CD8-positive, alpha-beta memory T cell (primary cell): ENCODE measurements at places on chromosomes 6 and 20.

DNA sequence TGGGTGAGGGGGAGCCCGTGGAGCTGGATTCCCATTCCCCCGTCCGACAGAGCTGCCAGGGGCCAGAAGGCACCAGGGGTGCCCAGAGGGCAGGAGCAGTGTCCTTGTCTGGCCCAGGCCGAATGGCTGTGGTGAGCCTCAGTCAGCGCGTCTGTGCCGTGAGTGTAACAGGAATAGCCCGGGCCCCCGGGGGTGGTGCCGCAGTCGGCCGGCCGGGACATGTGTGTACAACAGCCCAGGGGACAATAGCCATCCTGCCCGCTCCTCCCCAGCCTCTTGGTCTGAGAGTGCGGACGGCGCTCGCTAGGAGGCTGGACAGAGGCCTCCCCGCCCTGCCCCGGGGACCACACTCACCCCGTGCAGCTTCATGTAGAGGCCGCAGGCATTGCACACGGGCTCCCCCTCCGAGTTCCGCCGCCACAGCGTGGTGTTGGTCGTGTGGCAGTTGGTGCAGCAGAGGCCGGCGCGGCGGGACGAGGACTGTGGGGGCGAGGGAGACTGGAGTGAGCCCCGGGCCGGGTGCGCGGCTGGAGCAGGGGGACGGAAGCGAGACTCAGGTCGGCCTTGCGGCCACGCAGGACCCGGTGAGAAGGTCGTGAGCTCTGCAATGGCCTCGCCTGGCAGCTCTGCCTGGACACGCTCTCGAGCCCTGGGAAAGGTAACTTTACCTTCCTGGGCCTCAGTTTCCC, 9.6 kb downstream of the GATA5 start:
- no peak overlapping the region for H3K4me3 ChIP-seq
- H3K36me3 ChIP-seq: no peaks in the 10 kb centered on the region
- no peaks in the 10 kb centered on the region for H3K4me1 ChIP-seq
- no peak overlapping the region for H3K27ac ChIP-seq

DNA sequence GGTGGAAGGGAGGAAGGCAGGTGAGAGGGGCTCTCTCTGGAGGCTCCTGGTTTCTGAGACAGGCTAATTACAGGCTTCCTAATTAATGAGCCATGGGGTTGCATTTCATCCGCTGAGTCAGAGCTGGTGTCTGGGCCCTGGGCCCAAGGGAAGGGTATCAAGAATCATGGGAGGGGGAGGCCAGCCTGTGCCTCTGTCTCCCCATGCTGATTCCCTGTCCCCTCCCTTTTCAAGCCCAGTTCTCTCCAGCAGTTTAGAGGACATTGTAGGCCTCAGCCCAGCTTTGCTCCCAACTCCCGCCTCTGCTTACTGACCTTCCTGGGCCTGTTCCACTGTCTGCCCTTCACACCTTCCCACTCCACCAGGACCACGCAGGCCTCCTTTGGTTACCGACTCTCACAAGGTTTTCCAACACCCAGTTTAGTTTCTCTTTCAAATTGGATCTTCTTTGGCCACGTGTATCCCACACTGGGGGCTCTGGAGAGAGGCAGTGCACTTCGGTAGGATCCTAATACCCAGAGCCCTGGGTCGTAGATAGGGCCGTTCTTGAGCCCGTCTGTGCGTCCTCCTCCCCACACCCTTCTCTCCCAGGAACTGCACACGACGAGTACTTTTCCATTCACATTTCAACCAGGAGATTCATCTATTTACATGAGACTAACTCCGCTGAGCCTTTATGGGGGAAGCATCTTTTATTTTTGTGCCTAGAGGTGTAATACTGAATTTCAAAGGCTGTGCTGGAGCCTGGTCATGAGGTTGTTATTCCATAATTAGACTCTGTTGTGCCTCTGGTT, 18.2 kb upstream of the AVP start:
- H3K4me1 ChIP-seq: peaks cover 20% of the 10 kb centered on the region
- no peaks in the 10 kb centered on the region for H3K36me3 ChIP-seq
- no peak for DNase-seq
- H3K27me3 ChIP-seq: peaks cover 3% of the 10 kb centered on the region
- no peak overlapping the region for H3K27ac ChIP-seq

DNA sequence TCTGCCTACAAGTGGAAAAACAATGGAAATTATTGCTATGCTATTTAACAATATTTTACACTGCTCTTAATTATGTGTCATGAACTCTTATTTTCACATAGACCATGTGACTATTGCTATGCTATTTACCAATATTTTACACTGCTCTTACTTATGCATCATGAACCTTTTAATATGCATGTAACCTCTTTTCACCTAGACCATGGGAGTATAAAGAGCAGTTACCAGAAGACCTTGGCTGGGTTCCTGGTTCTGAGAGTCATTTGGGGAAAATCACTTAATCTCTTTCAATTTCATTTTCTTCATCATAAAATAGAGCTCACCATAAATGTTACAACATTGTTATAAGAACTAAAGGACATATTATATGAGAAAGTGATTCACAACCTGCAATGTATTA, 223.8 kb upstream of the RNF217 start:
- no peak for DNase-seq
- no peaks in the 10 kb centered on the region for H3K36me3 ChIP-seq
- H3K4me1 ChIP-seq: no peaks in the 10 kb centered on the region
- H3K27ac ChIP-seq: no peak overlapping the region
- no peak overlapping the region for H3K4me3 ChIP-seq
- no peaks in the 10 kb centered on the region for H3K27me3 ChIP-seq

DNA sequence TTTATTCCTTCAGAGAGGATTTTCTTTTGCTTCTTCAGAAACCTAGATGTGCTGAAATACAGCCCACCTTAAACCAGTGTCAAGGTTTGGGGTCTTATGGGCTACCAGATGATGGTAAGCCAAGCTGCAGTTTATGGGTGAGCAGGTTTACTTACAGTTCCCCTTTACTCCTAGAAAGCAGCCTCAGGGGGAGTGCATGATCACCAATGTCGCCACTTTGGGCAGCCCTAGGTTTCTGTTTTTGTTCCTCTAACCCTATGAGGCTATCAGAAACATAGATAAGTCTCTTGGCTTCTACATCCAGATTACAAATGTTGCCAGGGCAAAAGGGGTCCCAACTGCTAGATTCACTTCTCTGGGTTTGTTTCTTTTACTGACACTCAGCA, 67.2 kb downstream of the TRIM27 start:
- H3K36me3 ChIP-seq: no peaks in the 10 kb centered on the region
- no peaks in the 10 kb centered on the region for H3K4me1 ChIP-seq
- no peaks in the 10 kb centered on the region for H3K27me3 ChIP-seq
- no peak overlapping the region for H3K27ac ChIP-seq
- DNase-seq: no peak
- H3K4me3 ChIP-seq: no peak overlapping the region

- no peak overlapping the region for H3K4me3 ChIP-seq
- no peak overlapping the region for H3K27ac ChIP-seq
- no peaks in the 10 kb centered on the region for H3K36me3 ChIP-seq
- no peaks in the 10 kb centered on the region for H3K27me3 ChIP-seq
- H3K4me1 ChIP-seq: no peaks in the 10 kb centered on the region
- no peak for DNase-seq
Measured at GRCh38 chr6:37532122-37532521, 32.4 kb upstream of the CCDC167 start.

DNA sequence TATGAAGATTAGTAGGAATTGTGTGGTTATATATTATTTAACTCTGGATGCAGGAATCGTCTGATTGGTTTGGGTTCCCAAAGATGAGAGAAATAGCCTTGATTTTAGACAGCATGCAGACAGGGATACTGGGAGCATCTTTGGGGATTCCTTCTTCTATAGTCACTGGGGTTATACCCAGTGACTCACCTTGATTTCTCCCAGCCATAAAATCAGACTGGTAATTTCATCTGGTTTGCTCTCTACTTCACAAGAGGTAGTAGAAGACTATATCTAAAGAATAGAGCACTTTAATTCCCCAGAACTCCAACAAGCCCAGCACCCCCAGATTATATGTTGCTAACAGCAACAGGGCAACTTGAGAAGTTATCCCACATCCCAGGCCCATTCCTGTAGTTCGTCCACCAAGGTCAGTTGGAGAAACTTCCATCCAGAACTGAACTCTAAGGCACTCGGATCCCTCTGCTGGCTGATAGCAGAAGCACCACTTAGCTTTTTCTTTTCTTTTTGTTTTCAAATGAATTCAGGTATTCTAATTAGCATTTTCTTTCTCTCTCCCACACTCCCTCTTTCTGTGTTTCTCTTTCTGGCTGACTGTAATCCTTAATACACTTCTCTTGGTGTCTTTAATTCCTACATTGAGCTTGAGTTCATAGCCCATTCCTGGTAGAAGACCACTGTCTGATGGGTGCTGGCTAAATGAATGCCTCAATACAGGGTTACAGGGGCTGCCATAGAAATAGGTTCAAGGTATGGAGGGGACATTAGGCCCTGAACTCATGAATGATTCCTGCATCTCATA, 20.4 kb upstream of the EFHC1 start:
- DNase-seq: peak; percentile 30
- no peaks in the 10 kb centered on the region for H3K27me3 ChIP-seq
- H3K4me1 ChIP-seq: peaks cover 68% of the 10 kb centered on the region
- H3K36me3 ChIP-seq: peaks cover 14% of the 10 kb centered on the region
- H3K27ac ChIP-seq: no peak overlapping the region

DNA sequence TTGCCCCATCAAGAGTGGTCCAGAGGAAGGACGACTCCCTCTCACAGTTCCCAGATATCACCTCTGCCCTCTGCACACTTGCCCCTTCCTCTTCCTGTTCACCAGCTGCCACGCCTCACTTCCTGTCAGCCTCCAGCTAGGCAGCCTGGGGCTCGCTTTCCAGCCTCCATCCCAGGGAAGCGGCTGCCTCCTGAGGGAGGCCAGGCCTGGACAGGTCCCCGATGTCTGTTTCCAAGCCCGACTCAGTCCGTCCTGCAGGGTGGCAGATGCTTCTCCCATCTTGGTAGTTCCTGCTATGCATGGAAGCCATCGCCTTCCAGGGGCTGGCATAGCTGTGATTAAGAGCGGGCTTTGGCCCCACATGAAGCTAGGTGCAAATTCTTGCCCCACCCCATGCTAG, 233.5 kb upstream of the PMEPA1 start:
- no peaks in the 10 kb centered on the region for H3K4me1 ChIP-seq
- no peak for DNase-seq
- no peaks in the 10 kb centered on the region for H3K27me3 ChIP-seq

GRCh38 chr6:20173833-20174792, 38.2 kb downstream of the MBOAT1 start:
- H3K27me3 ChIP-seq: no peaks in the 10 kb centered on the region
- H3K27ac ChIP-seq: no peak overlapping the region
- no peaks in the 10 kb centered on the region for H3K36me3 ChIP-seq
- DNase-seq: no peak
- no peak overlapping the region for H3K4me3 ChIP-seq

- no peak for DNase-seq
- no peaks in the 10 kb centered on the region for H3K4me1 ChIP-seq
Measured at GRCh38 chr6:13046084-13046483, 282.3 kb downstream of the TBC1D7 start.

GRCh38 chr6:10297832-10298231, 117.0 kb downstream of the TFAP2A start:
- no peaks in the 10 kb centered on the region for H3K27me3 ChIP-seq
- DNase-seq: no peak
- H3K27ac ChIP-seq: no peak overlapping the region
- no peak overlapping the region for H3K4me3 ChIP-seq
- no peaks in the 10 kb centered on the region for H3K36me3 ChIP-seq

DNA sequence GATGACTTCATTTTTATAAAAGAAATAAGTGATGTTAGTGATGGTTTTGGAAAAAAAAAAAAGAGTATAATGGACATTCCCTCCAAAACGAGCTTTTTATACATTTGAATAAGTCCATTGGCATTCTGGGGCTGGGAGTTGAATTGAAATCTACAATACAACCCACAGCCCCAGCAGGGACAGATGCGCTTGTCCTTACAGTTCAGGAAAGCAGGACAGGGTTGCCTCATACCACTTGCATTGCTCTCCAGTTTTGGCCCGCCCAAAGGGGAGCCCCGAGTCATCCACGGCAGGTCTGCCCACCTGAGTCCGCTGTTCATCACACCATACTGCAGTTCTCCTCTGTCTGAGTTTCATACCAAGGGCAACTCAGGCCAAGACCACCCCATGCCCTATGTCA, 46.2 kb downstream of the VAPB start:
- H3K4me3 ChIP-seq: no peak overlapping the region
- H3K27me3 ChIP-seq: no peaks in the 10 kb centered on the region
- DNase-seq: no peak
- H3K36me3 ChIP-seq: no peaks in the 10 kb centered on the region
- H3K27ac ChIP-seq: no peak overlapping the region

DNA sequence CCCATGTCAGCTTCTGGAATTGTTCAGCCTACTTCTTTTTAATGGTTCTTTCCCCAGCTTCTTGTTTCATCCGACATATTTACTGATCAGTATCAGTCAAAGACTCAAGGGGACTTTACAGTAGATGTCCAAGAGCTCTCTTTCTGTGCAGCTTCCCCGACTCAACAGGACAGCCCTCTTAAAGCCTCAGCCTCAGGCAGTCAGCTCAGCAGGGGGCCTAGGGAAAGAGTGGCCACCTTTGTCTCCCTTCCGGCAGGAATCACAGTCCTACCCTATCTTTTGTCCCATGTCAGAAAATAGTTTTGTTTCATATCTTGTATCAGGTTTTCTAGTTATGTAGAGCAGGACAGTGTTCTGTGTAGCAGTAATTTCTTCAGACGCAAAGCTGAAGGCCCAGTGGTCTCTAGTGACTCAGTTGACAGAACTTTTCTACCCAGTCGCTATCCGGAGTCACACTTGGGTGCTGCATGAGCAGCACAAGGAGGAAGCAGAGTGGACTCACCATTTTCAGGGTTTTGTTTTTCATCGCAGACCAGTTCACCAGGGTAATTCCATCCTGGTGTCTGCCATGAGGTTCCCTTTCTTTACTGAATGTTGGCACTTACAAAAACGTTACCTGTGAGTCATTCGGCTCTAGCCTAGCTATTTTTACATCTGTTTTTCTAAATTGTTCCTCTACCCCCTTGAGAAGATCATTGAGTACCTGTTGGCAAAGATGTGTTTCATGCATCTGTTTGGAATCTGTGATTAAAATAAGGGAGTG, 47.7 kb downstream of the SPATA2 start:
- no peaks in the 10 kb centered on the region for H3K27me3 ChIP-seq
- H3K4me3 ChIP-seq: no peak overlapping the region
- no peak overlapping the region for H3K27ac ChIP-seq

GRCh38 chr20:22630701-22631100, 46.3 kb upstream of the FOXA2 start:
- no peaks in the 10 kb centered on the region for H3K27me3 ChIP-seq
- no peak overlapping the region for H3K4me3 ChIP-seq
- H3K27ac ChIP-seq: no peak overlapping the region
- DNase-seq: no peak

GRCh38 chr6:154951345-154952200, 43.5 kb upstream of the TIAM2 start:
- peak overlapping the region; percentile 47 for H3K4me3 ChIP-seq
- DNase-seq: peak; percentile 74
- peaks cover 24% of the 10 kb centered on the region for H3K4me1 ChIP-seq
- H3K27ac ChIP-seq: peak overlapping the region; percentile 33

- peak; percentile 42 for DNase-seq
- peaks cover 39% of the 10 kb centered on the region for H3K36me3 ChIP-seq
- peaks cover 17% of the 10 kb centered on the region for H3K4me1 ChIP-seq
- H3K27me3 ChIP-seq: no peaks in the 10 kb centered on the region
- H3K27ac ChIP-seq: no peak overlapping the region
Measured at GRCh38 chr20:32231847-32232246, 24.2 kb downstream of the POFUT1 start.

- H3K27me3 ChIP-seq: no peaks in the 10 kb centered on the region
- H3K36me3 ChIP-seq: no peaks in the 10 kb centered on the region
- no peaks in the 10 kb centered on the region for H3K4me1 ChIP-seq
- no peak for DNase-seq
Measured at GRCh38 chr6:118316796-118317384, 231.2 kb upstream of the PLN start.

- DNase-seq: no peak
- H3K36me3 ChIP-seq: no peaks in the 10 kb centered on the region
- no peaks in the 10 kb centered on the region for H3K27me3 ChIP-seq
Measured at GRCh38 chr6:31831350-31832215, 4.0 kb downstream of the HSPA1B start.
